ENCODE measurements at places on chromosomes 2 and 18.

DNA sequence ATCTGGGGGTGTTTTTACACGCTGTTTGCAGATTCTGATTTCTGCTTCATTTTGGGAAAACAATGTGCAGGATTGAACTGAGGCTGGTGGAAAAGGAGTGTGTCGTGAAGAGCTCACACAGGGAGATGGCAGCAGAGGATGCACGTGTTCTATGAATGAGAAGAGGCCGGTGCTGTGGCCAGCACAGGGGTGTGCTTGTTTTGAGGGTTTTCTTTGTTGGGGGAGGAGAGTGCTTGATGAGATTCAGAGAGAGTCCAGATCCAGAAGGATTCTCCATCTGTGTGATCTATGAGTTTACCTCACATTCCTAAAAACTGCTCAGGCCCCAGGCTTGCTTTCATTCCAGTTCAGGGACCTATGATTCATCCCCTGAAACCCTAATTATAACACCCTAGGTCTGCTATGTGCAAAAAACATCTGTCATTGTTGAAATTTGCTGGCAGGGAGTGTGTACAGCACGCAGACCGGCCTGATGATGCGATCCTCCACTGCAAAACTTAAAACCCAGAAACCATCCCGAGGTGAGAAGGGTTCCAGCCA, 12.1 kb downstream of the TGFA start:
- peak; percentile 84 for DNase-seq

DNA sequence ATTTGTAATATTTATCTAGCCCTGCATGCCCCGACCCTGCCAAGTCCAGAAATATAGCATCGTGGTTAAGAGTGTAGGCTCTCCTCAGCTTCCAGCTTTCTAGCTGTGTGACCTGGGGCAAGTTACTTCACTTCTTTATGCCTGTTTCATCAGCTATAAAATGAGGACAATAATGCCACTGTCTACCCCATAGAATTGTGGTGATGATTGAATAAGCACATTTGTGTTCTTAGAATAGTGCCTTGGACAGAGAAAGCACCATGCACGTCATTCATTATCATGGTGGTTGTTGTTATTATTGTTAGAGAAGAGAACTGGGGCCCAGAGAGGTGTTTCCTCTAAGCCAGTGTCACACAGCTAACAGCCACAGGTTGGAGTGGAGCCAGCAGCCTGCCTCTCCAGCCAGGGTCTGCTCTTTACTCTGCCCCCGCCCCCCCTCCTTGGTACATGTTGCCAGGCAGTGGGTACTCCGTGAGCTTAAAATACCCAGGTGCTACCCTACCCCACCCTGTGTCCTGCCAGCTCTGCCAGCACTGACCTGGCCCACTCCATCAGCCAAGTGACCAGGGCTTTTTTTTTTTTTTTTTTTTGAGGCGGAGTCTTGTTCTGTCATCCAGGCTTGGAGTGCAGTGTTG, 202.1 kb downstream of the CTIF start:
- DNase-seq, result peak; percentile 40

DNA sequence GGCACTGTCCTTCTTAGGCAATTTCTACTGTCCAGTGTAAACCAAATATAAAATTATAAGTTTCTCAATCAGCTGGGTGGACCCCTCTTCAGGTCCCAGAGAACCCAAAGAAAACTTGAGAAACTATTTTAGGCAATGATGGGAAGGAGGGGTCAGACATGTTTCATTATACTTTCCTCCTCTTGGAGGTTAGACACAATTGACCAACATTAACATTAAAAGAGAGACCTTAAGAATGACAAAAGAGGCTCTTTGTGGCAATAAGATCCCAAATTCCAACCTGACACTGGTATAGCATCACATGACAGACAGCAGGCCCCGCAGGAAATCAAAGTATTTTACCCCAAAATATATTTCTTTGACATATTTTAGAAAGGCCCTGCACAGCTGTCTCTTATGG, 73.1 kb downstream of the LRRTM1 start:
- DNase-seq, result no peak

DNA sequence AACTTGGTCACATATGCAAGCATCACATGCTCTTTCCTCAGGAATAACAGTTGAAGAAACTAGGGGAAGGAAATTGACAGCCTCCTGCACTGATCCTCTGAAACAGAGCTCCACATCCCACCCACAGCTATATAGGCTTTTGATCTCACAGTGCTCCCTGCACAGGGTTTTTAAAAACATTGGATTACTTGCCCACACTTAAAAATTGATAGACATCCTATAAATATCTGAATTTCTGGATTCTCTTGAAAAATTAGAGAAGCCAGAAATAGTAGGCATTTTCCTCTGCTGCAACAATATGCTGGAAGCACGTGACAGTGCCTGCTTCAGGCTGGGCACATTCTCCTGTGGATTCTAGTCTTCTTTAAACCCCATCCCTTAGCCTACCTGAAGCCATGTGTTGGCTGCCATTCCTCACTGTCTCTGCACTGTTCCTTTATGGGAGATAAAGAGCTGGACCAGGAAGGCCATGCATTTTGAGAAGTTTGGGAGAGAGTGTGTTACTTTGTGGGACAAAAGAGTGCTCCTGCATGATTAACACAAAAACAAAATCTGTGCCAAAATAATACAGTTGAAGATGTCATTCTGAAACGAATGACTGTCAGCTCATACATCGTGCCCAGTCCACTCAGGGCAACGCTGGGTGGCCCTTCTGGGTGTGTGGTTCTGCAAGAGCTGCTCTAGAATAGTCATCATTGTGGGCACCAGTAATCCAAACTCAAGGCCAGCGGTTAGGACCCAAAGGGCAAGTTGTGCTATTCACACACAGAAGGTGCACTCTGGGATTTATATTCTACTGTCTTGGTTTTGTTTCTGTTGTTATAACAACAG, 59.8 kb downstream of the GYPC start:
- no peak for DNase-seq

GRCh38 chr2:41283079-41283775, 764.6 kb upstream of the PKDCC start:
- DNase-seq, result no peak

DNA sequence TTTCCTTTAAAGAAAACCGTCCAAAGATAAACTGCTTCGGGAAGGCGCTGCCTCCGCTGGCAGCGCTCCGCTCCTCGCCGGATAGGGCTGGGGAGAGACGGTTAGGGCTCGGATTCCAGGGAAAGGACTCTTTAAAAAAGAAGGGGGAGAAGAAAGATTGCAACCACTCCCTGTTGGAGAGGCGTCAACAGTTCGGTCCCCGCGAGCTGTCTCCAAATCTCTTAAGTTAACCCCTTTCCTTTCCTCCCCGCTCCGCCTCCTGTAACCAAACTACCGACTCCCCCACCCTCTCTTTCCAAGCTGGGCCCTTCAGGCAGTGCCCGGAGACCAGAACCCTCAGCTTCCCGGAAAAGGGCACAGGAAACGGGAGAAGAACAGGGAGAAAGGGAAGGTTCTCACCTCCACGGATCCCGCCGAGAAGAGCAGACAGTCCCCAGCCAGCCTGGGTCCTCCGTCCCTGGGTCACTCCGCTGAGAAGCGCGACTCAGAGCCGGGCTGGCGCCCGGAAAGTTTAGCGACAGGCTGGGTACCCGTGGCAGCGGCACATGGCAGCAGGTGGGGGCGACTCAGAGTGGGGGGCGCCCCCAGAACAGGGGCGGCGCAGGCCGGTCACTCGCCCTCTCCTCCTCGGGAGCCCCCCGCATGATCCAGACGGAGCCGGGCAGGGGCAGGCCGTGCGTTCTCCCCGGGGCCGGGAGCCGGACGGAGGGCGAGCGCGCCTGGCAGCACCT, 675 bp downstream of the FZD5 start:
- no peak for DNase-seq

- DNase-seq, result no peak
Measured at GRCh38 chr2:44470151-44470550, 108.4 kb downstream of the CAMKMT start.

DNA sequence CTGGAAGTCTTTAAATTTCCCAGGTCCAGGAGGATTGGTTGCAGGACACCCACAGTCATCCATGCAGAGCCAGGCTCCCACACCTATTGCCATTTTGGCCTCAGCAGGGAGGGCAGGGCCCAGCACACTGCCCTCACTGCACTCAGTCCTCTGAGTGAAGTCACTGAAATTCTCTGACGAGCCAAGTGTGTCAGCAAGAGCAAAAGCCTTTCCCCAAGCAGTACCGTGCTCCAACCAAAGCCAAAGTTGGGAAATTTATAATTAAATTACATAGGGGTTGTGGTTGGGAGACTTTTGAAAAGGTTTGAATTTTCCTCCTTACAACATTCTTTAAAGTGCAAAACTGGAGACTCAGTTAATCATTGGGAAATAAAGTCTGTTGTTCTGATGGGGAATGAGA, 98.5 kb upstream of the CD226 start:
- DNase-seq, result no peak

- DNase-seq, result no peak
Measured at GRCh38 chr2:28664120-28664842, 87.3 kb upstream of the PPP1CB start.

DNA sequence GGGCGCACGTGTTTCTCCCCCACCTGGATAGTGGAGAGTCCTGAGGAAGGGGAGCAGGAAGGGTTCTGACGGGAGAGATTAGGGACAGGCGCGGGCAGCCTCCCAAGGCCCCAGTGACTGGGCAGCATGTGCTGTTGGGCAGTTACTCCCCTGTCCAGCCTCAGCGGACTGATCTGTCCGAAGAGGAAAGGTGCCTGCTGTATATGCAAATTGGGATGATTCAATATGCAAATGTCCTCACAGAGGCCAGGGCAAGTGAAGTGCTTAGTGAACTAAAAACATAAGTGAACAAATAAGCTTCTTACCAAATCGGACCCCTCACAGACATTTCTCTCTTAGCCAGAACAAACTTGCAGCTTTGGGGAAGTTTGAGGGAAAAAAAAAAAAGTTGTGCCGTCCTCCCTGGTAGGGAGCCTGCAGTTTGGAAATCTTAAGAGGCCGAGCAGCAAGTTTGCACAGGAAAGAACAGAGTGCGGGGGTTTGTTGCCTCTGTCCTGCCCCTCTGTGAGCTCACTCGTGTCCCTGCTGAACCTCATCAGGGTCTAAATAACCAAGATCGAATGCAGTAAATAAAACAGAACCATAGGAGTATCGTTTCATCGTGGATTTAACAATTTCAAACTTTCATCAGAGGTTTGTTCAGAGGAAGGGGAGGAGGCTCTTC, 141.4 kb downstream of the KCTD1 start:
- DNase-seq, result no peak

DNA sequence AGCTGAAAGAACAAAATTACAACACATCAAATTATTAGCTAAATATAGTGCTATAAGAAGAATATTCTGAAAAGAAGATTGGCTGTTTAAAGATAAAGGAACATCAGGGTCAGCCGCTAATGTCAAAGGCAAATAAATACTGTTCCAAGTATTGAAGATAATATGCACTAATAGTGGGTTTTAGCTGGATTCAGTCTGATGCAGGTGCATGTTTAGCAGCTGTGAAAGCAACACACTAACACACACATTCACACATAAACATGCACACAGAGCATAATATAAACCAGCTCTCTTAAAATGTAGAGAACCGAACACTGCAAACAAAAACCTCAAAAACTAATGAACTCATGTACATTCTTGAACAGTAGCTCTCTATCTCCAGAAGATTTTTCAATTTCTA, 634.6 kb downstream of the ERBB4 start:
- DNase-seq, result no peak

DNA sequence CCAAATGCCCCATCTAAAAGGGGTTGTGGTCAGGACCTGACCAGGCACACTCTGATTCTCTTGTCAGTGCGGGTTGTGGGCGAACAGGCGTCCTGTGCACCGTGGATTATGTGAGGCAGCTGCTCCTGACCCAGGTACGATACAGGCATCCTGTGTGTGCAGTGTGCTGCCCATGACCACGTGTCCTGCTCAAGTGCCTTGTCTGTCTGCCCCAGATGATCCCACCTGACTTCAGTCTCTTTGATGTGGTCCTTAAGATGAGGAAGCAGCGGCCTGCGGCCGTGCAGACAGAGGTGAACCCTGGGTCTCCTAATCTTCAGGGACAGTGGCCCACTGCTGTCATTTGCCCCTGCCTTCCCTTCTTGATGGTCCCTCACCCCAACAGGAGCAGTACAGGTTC, 14.6 kb downstream of the PTPN18 start:
- no peak for DNase-seq

GRCh38 chr2:72126186-72127100, 21.2 kb downstream of the CYP26B1 start:
- DNase-seq, result no peak

GRCh38 chr2:180539541-180539940, 440.9 kb upstream of the UBE2E3 start:
- DNase-seq, result no peak

GRCh38 chr2:239358062-239358754, 42.6 kb downstream of the HDAC4 start:
- DNase-seq, result peak; percentile 65

DNA sequence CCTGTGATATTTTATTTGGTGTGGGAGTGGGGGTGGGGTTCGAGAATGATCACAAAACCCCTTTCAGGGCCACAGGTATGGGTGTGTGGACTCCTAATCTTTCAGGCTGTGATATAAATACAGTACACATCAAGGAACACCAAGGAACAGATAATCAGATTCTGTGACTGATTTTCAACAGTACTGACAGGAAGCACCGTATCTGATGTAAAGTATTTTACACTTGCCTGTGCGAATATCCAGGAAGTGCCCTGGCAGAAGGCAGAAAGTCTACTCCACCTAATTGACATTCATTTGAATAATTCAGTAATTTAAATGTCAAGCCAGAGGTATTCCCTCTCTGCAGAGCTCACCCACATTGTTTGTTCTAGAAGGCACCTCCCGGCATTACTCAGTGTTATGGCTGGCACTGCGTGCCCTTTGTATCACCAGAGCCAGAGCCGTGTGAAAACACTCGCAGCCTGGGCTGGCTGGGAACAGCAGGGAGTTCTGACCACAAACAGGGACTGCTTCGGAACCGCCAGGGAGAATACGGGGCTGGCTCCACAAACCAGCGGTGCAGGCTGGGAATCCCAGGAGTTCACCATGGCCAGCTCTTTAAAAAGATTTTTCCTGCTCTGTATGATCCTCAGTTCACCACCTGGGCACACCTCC, 91.8 kb downstream of the ACVR1 start:
- peak; percentile 48 for DNase-seq

DNA sequence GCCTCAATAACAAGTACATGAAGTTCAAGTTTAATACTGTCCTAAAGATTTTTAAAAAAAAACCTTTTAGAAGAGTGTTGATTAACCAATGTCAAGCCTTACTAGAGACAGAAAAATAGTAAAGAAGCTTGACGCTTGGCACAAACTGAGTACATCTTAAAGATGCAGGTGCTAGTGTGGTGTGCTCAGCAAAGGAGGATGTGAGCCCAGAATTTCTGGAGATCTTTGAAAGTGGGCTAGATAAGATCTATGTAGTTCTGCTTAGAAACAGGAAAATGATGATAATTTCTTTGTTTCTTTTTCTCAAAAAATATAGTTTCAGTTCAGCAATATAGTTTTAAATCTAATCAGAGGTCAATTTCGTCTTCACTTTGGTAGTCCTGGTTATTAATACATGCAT, 118.3 kb upstream of the KLHL14 start:
- no peak for DNase-seq

GRCh38 chr2:217166241-217166850, 306.5 kb upstream of the TNP1 start:
- DNase-seq, result peak; percentile 72
